ENCODE measurements at places on chromosomes 1 and 21.

DNA sequence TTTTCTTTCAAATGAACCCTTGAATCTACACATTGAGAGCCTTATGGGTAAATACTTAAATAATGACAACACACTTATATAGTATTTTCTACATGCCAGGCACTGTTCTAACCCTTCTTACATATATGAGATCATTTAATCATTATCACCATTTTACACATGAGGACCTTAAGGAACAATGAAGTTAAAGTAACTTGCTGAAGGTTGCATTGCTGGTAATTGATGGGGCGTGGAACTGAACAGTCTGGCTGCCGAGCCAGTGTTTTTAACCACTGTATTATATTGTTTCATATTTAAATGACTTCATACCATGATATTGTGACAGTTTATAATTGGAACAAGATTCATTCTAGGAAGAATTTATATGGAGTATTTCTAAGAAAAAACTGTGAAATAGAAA, 111.9 kb upstream of the TENT5C start:
- DNase-seq, result no peak

DNA sequence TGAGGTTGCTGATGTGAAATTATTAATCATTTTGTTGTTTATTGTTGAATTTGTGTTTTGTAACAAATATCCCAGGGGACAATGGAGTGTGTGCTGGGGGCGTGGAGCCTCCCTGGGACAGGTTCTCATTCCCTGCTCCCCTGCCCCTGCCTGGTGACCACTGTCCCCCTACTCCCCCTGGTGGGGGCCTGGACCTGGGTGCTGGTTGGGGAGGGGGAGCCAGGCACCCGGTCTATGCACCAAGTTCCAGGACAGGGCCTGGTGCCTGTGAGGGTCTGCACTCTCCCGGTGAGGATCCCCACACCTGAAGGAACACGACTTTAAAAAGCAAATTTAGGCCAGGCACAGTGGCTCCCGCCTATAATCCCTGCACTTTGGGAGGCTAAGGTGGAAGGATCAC, 42.4 kb downstream of the CHD5 start:
- no peak for DNase-seq

- no peak for DNase-seq
Measured at GRCh38 chr1:7248549-7249199, 463.4 kb downstream of the CAMTA1 start.

GRCh38 chr1:3775490-3776230, 3.1 kb downstream of the SMIM1 start:
- no peak for DNase-seq

DNA sequence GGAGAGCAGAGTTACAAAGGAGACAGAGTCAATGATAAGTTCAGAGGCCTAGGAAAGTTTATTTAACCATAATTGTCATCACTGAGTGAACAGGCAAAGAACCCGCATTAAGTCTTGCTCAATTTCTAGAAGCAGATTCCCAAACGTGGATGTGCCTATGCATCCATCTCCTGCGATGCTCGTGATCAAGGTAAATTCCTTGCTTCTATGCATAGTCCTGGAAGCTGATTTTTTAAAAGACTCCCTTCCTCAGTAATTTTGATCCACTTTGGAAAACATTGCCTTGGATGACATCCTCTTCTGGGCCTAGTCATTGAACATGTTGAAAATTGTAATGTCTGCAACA, 116.4 kb downstream of the TNFSF18 start:
- no peak for DNase-seq

GRCh38 chr1:99170516-99170915, 93.8 kb upstream of the PLPPR4 start:
- DNase-seq, result no peak

- no peak for DNase-seq
Measured at GRCh38 chr1:10622910-10623685, 148.3 kb downstream of the PEX14 start.

DNA sequence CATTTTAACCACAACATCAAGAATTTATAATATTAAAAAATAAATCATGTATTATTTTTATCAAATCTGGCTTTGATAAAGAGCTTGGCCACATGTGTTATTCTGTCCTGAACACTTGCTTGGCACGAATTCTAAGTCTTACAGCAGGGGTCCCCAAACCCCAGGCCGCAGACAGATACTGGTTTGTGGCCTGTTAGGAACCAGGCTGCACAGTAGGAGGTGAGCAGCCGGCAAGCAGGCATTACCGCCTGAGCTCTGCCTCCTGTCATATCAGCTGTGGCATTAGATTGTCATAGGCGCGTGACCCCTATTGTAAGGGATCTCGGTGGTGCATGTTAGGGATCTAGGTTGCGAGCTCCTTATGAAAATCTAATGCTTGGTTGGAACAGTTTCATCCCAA, 127.6 kb upstream of the IVNS1ABP start:
- DNase-seq, result no peak

- DNase-seq, result no peak
Measured at GRCh38 chr1:100606438-100606837, 68.5 kb downstream of the GPR88 start.

GRCh38 chr1:15848929-15849774, 1.6 kb downstream of the SPEN start:
- DNase-seq, result peak; percentile 63

GRCh38 chr1:194062962-194063361, 876.5 kb upstream of the B3GALT2 start:
- DNase-seq, result no peak

GRCh38 chr1:227948493-227949260, 945 bp upstream of the WNT9A start:
- no peak for DNase-seq

DNA sequence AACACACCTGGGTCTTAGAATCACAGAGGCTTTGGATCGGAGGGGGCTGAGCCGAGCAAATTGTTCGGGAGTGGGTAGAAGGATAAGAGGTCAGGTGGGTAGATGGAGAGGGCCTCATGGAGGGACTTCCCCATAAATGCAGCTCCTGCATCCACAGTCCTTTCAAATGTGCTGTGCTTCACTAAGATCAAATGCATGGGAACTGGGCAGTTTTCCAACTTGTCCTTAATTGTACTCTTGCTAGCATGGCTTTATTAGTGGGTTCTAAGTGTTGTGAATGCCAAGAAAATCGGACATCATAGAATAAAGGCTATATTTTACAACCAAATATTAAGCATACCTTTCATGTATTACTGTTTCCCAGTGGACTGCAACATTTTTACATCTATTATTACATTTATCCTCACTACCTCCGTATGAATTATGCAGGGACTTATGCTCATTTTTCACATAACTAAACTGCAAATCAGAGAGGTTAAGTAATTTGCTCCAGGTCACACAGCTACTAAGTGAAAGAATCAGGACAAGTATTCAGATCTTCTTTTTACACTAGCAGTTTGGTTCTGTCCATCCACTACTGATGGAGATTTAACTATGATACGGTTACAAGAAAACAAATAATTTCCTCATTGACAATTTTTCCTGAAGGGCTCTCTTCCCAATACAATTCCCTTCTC, 174.5 kb upstream of the RUNX1 start:
- no peak for DNase-seq

- DNase-seq, result no peak
Measured at GRCh38 chr1:233960386-233960785, 55.9 kb downstream of the SLC35F3 start.

DNA sequence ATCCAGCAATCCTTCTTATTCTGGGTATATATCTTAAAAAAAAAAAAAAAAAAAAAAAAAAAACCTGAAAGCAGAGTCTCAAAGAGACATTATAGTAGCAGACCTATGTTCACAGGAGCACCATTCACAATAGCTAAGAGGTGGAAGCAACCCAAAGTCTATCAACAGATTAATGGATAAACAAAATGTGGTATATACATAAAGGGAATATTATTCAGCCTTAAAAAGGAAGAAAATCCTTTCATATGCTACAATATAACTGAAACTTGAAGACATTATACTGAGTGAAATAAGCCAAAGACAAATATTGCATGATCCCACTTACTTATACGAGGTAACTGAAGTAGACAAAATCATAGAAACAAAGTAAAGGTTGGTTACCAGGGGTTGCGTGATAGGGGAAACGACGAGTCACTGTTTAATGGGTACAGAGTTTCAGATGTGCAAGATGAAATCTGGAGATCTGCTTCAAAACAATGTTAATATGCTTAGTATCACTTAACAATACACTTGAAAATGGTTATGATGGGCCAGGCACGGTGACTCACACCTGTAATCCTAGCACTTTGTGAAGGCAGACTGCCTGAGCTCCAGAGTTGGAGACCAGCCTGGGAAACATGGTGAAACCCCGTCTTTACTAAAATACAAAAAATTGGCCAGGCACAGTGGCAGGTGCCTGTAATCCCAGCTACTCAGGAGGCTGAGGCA, 29.5 kb downstream of the PIK3R3 start:
- DNase-seq, result no peak

DNA sequence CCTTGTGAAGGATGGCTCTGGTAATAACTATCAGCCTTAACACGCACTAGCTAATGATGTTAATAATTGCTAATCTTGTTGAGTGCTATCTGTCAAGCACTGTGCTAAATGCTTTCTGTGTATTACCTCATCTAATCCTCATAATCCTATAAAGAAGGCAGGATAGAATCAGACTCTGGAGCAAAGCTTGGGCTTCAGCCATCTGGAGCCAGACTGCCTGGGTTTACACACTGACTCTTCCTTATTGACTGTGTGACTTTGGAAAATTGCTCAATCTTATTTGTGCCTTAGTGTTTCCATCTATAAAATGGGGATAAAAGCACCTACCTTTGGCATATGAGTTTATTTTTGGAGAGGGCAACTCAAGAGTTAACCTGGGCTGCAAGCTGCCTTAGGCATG, 216.1 kb downstream of the NUF2 start:
- no peak for DNase-seq

DNA sequence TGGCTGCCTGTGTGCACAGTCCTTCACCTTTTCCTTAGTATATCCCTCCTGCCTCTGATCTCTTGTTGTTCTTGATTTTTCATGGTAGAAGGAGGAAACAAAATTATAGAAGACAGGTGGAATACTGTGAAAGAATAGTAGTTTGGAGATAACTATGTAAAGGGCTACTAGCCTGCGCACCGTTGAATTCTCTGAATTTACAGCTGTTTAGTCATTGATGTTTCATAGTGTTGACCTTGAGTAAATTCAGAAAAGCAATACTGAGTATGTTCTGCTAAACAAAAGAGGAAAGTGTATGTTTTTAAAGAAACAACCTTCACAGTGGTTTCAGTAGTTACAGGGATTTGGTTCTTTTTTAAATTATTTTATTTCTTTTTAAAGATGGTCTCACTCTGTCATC, 18.1 kb downstream of the CAMTA1 start:
- no peak for DNase-seq

- DNase-seq, result no peak
Measured at GRCh38 chr1:226602186-226603021, 53.8 kb downstream of the STUM start.

- peak; percentile 13 for DNase-seq
Measured at GRCh38 chr1:20640183-20640597, 6.9 kb downstream of the PINK1 start.

- no peak for DNase-seq
Measured at GRCh38 chr1:90339811-90340210, 344.9 kb downstream of the ZNF326 start.

DNA sequence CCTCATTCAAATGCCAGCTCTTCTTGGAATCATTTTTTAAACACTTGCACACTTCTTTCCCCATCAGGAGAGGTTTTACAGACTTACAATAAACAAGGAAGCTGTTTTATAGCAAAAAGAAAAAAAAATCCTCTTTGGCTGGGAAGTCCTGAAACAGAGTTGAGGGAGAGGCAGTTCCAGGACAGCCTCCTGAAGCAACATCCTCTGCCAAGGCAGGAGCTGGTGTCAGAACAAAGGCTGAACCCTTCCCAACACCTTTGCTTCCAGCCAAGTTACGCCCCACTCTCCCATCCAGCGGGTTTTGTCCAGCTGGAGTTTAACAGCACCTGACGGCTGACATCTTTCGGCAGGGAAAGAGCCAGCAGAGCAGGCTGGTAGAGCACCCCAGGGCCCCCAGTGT, 287.8 kb downstream of the RRAGC start:
- no peak for DNase-seq

GRCh38 chr1:59484096-59484495, 187.2 kb downstream of the FGGY start:
- peak; percentile 35 for DNase-seq

GRCh38 chr1:179205284-179205683, 24.2 kb downstream of the ABL2 start:
- no peak for DNase-seq

GRCh38 chr1:225711236-225711937, 58.5 kb upstream of the ENAH start:
- no peak for DNase-seq

- no peak for DNase-seq
Measured at GRCh38 chr1:21668232-21668950, 766 bp downstream of the RAP1GAP start.

DNA sequence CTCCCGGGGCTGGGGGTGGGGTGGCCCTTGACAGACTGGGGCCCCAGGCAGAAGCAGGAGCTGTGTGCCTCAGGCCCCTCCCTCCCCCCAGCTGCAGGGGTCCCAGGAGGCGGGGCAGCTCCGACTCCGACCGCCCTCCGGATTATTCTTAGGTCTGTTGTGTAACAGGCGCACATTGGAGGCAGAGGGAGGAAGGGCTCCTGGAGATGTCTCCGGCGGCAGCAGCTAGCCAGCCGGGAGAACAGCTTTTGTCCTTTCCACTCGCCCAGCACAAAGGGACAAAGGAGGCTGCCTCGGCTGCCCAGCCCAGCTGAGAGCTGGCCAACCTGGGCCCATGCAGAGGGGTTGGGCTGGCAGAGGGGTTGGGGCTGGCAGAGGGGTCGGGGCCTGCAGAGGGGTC, 29.7 kb upstream of the PLCH2 start:
- no peak for DNase-seq

DNA sequence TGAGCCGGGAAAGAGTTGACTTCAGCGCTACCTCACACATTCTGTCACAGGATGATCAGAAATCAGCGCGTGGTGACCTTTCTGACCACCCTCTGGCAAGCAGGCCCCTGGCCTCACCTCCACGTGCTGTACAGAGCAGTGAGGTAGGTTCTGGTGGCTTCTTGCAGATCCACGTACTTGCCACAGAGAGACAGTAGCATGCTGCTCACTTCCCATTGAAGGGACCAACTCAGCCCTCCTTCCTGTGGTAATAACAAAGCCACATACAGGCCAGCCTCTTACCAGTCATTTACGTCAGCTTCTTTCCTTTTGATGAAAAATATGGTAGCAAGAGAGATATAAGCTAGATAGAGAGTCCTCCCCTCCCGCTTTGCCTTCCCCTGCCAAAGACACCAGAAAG, 200.7 kb downstream of the CHRM3 start:
- DNase-seq, result no peak

- DNase-seq, result no peak
Measured at GRCh38 chr1:26970810-26971209, 10.5 kb upstream of the KDF1 start.

- DNase-seq, result no peak
Measured at GRCh38 chr1:116076831-116077230, 34.4 kb upstream of the MAB21L3 start.

DNA sequence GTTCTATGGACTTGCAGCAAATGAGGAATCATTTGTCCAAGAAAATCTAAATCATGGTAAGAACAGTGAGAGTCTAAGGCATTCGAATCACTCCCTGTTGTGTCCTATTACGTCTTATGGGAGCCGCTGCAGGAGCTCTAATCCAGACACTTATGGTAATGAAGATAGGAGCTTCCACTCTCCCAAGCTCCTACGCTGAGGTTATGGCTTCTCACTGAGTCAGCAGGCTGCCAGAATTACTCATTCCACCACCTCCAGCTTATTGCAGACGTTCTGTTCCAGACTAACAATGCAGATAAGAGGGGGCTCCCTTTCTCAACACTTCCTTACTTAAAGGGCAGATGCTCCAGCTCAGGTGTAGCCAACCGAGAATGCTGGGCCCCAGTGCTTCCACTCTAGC, 212.6 kb downstream of the GREM2 start:
- DNase-seq, result no peak

Measured in T1000 (cell line).